ENCODE measurements at places on chromosomes 7 and 10. TPM values are rescaled to one million over a fixed set of nuclear protein-coding genes. Genes with fewer than 3 reads are reported as not detected.

- no peak for DNase-seq
Observed at GRCh38 chr10:28355376-28355775, 52.5 kb upstream of the MPP7 start.

DNA sequence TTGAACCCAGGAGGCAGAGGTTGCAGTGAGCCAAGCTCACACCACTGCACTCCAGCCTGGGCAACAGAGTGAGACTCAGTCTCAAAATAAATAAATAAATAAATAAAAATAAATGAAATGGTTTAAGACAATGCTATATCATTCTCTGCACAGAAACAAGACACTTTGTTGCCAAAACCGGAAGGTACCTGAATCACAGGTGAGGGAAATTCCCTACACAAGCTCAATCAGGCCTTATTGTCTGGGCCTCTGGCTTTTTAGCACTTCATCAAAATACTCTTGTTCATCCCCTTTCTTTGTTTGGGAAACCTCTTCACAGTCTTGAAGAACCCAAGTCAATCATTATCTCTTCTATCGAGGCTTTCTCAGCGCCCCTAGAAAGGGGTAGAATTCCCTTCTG lies 166.1 kb upstream of the NPSR1 start:
- DNase-seq, result no peak

DNA sequence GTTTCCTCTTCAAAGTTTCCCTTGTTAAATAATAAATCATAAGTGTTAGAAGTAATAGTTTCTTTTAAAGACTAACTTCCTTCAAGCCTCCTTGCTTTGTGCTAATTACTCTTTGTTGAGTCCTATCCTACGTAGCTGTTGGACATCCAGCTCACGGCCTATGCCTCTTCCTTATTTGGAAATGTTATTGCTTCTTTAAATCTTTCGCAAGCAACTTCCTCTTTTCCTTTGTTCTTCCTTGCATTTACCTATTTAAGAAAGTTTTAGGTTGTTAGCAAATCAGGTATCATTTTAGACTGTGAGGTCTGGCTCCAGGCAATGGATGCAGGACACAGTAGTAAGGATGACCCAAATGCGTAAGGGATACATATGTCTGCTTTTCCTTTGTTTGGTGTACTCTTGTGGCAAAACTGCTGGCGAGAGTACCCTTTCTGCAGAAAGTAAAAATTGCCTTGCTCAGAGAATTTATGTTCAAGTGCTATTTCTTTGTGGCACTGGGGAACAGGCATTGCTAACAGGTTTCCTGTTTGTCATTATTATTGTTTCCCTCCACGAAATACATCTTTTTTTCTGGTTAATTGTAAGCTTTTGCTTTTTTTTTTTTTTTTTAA lies 110.5 kb downstream of the DYNC2I1 start:
- DNase-seq, result no peak

- no peak for DNase-seq
Observed at GRCh38 chr10:16987206-16987621, 142.4 kb downstream of the CUBN start.

- DNase-seq, result peak; percentile 76
Observed at GRCh38 chr7:5143935-5144903, 45.8 kb upstream of the WIPI2 start.

DNA sequence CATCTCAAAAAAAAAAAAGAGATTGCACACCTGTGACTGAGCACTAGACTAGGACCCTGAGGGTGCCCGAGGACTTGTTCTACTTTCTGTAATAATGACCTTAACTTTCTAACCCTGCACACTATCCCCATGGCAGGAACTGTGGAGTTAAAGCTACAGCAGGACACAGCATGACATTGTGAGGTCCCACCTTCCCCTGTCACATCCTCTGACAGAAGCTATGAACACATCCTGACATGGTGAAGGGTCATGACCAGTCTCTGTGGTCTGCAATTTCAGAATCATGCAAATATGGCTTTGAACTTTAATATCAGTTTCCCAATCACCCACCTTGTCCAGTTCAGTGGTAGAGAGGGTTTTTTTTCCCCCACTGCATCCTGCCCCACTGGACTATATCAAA lies 18.5 kb upstream of the SAR1A start:
- no peak for DNase-seq

Gene PCLO
- 0.02 TPM for total RNA-seq
